ENCODE measurements at places on chromosomes 3 and 15. TPM values are rescaled to one million over a fixed set of nuclear protein-coding genes. Genes with fewer than 3 reads are reported as not detected.

The SLC27A2 gene
- total RNA-seq: 12.3 TPM

GRCh38 chr3:133023362-133023761 is 14.8 kb upstream of the TMEM108 start:
- DNase-seq: no peak

The CHST2 gene
- total RNA-seq: not detected

The ACSBG1 gene
- 0.35 TPM for total RNA-seq

The SPTSSB gene
- 0.84 TPM for total RNA-seq

- DNase-seq: no peak
Observed at GRCh38 chr3:144488927-144489326, 517.3 kb downstream of the DIPK2A start.

GRCh38 chr3:134059671-134060560 is 30.2 kb upstream of the SLCO2A1 start:
- DNase-seq: peak; percentile 74

The SMCO1 gene
- not detected for total RNA-seq

GRCh38 chr3:100047455-100048141 is 66.7 kb downstream of the FILIP1L start:
- peak; percentile 86 for DNase-seq

GRCh38 chr3:53149006-53149690 is 11.9 kb upstream of the PRKCD start:
- no peak for DNase-seq

DNA sequence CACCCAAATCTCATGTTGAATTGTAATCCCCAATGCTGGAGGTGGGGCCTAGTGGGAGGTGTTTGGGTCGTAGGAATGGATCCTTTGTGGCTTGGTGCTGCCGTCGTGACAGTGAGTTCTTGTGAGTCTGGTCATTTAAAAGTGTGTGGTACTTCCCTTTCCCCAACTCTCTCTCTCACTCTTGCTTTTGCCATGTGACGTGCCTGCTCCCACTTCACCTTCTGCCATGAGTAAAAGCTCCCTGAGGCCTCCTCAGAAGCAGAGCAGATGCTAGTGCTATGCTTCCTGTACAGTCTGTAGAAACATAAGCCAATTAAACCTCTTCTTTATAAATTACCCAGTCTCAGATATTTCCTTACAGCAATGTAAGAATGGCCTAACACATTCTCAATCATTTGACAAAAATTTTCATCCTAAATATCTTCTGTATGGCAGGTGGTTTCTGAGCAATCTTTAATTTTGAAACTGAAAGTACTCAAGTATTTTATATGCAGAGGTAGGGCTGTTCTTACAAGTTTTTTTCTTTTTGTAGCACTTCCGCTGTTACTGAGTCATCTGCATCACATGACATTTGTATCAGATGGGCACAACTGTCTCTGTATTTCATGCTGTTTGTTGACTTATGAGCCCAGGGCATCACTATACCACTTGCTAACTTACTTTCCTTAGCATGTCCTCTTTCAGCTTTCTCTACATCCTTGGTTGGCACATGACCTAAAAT is 8.8 kb downstream of the RPL39L start:
- no peak for DNase-seq

The CCR8 gene
- not detected for total RNA-seq

GRCh38 chr3:42491881-42492507 is 10.4 kb upstream of the VIPR1 start:
- DNase-seq: no peak

GRCh38 chr3:94176988-94177745 is 114.3 kb downstream of the NSUN3 start:
- no peak for DNase-seq
